ENCODE measurements at places on chromosomes 2 and 18. TPM values are rescaled to one million over a fixed set of nuclear protein-coding genes. Genes with fewer than 3 reads are reported as not detected.
A peak's percentile ranks its signal among the peaks of the same experiment; 100 is the strongest.

- DNase-seq, result no peak
Observed at GRCh38 chr2:179338681-179339080, 74.0 kb upstream of the SESTD1 start.

DNA sequence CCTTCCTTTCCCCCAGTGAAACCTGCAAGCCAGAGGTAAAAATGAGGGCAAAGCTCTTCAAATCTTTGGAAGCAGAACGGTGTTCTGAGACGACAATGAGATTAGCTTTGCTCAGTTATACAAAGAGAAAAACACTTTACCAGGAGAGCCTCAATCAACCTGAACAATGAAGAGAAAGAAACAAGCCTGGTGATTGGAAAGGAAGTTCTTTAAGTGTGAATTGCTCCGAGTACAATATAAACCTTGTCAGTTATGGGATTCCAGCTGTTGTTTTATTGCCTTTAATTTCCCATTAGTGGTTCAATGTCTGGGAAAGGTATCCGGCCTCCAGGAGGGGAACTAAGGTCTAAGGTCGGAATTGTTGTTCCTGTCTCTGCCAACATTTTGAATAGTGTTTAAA, 901.6 kb downstream of the EPHA4 start:
- DNase-seq, result no peak

GRCh38 chr2:54396798-54397197, 59.3 kb upstream of the SPTBN1 start:
- DNase-seq, result no peak

DNA sequence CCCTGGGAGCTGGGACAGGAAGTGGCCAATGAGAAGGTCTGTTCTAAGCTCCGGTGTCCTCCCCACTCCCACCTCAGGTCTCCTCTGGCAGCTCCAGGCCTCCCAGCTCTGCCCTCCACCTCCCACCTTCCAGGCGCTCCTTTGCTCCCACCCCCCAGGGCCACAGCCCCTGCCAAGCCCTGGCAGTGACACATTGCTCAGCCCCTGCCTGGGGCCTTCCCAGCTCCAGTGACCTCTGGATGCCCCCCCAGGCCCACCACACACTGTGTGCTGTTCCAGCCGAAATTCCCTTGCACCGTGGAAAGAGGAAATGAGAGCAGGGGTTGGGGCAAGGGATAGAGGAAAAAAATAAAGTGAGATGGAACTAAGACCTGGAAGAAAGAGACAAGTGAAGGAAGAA, 289.6 kb downstream of the CYP26B1 start:
- no peak for DNase-seq

The VWC2L gene
- not detected for total RNA-seq

GRCh38 chr2:20135631-20136050, 84.2 kb upstream of the LAPTM4A start:
- DNase-seq, result peak; percentile 85

DNA sequence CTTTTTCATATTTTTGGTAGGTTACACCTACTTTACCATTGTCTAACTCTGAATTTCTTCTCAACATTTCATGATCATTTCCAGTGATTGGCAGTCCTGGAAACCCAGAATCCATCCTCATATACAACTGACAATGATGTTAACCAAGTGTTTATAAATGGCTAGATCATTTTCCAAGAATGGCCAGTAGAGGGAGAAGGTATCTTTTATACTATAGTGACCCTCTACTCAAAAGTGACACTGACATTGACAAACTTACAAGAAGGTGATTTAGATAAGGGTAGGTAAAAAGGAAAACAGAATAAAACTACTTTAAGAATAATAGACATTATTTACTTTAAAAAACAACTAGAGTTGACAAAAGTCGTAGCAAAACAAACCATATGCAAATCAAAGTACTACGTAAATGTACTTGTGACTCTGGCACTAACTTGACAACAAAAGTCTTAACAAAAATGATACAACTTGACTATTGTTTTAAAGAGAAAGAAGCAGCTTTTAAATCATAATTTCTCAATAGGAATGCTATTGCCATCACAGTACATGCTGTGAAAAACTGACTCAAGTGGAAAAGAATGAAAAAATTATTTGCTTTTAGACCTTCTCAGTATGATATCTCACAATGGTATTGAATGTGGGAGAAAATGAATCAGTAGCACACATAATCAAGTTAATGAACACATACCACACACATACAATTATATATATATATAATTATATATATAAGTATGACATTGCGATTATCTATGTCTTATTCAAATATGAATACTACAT, 76.6 kb upstream of the GRB14 start:
- DNase-seq, result no peak

The ST8SIA3 gene
- total RNA-seq, result not detected

DNA sequence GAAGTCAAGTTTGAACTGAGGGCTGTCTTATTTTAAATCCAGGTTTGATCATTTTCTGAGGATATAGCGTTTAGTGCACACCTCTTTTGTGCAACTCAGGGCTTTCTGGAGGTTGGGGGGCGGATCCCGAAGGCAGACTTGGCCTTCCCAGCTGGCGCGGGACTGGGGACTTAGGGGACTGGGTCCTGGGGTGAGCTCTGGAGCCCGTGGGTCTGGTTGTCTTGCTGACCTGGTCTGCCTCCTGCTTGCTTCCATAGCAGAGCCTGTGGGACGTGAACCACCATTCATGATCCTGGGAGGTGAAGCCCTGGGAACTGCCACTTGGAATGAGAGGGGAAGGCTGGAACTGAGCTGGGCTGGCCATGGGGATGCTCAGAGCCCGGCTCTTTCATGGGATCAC, 63.1 kb downstream of the AGAP1 start:
- DNase-seq, result no peak
